Tibial nerve (tissue), 4 donors: ENCODE measurements at places on chromosomes 4 and X. TPM values are rescaled to one million over a fixed set of nuclear protein-coding genes. Genes with fewer than 3 reads are reported as not detected.

- no peak for DNase-seq
Observed at GRCh38 chrX:85977218-85977617, 70.1 kb downstream of the CHM start.

The CAPN6 gene
- 1.3 TPM for total RNA-seq

DNA sequence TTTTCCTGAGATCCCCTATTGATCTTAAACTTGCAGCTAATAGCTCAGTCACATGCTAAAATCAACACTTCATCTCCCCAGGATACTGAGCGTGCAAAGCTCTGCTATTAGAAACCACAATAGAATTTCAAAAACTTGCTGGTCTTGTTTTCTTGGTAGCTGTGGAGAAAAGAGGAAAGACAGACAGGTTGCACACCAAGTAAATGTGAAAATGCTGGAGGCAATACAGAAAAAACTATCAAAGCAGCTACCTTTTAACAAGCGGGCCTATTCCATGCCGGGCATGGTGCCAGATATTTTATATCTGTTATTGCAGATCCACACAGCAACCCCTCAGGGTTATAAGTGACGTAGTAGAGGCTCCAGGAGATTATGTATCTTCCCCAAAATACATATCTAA lies 171.9 kb downstream of the DCTD start:
- DNase-seq, result no peak

- no peak for DNase-seq
Observed at GRCh38 chr4:146592019-146592418, 46.7 kb upstream of the POU4F2 start.

GRCh38 chrX:154365052-154365600 lies 9.3 kb downstream of the FLNA start:
- DNase-seq, result no peak

GRCh38 chr4:67366311-67366861 lies 178.9 kb downstream of the CENPC start:
- no peak for DNase-seq

The TEC gene
- 3.3 TPM for total RNA-seq

The DMP1 gene
- total RNA-seq, result not detected

The SLC16A2 gene
- 13.3 TPM for total RNA-seq

GRCh38 chr4:118997601-118998000 lies 108.9 kb downstream of the SYNPO2 start:
- no peak for DNase-seq

GRCh38 chr4:75251547-75251946 lies 262.7 kb downstream of the RCHY1 start:
- no peak for DNase-seq

DNA sequence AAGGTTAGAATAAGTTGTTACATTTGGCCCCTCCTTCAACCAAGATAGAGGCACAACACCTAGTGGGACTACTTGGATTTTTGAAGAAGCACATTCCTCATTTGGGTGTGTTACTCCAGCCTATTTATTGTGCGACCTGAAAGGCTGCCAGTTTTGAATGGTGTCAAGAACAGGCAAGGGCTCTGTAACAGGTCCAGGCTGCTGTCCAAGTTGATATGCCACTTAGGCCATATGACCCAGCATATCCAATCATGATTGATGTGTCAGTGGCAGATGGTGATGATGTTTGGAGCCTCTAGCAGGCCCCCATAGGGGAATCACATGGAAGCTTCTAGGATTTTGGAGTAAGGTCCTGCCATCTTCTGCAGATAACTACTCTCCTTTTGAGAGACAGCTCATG lies 35.5 kb upstream of the UGT2B4 start:
- no peak for DNase-seq

DNA sequence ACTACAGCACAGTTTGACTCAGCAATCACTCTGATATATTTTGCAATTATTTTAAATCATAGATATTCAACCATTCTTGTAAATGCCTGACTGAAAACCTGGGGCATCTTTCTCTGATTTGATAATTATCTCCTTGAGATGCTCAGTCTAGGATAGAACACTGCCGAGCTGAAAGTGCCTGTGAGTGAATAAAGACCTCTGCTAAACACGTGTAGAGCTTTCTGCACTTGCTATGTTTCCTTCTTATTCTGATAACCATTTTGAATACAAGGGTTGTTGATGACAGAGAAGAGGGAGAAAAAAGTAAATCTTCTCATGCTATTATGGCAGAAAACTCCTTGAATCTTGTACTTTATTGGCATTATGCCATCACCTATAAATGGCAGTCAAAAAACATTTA lies 1843.4 kb upstream of the IGFBP7 start:
- DNase-seq, result no peak
